Mesothelial cell of epicardium (in vitro differentiated cells): ENCODE measurements at places on chromosomes 11 and 22.

DNA sequence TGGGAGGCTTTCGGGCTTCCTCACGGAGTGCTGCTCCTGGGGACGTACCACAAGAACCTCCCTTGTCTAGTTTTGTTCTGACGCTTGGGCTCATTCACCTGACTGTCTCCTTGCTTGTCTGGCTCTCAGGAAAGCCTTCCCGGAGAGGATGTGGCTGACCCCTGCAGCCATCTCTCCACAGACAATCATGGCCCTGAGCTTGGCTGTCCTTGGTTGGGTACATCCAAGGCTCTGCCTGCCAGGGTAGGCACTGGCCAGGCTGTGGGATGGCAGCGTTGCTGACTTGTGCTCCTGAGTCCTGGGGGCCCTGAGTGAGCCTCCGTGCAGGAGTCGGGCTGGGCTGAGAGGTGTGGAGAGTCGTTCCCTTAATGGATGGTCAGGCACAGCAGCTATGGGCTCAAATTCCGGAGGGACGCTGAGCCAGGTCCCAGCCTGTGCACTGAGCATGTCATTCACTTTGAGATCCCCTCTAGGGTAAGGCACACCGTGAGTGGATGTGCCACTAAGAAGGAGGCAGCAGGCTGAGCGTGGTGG, 32.8 kb downstream of the BCR start:
- no peak for DNase-seq

DNA sequence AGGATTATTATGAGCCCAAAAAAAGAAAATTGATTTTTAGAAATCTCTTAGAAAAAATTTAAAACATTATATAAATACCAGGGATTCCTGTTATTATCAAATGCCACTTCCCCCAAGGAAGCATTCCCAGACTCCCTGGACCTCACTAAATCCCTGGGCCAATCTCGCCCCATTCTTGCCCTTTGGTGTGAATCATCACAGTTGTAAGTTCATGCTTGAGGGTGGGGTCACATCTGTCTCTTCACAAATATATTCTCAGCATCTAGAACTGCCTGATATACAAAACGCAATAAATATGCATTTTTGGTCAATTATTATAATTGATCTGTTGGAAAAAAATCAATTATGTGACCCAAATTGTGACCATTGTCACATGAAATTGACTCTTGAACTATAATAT, 8.3 kb upstream of the OR4D6 start:
- DNase-seq: no peak

DNA sequence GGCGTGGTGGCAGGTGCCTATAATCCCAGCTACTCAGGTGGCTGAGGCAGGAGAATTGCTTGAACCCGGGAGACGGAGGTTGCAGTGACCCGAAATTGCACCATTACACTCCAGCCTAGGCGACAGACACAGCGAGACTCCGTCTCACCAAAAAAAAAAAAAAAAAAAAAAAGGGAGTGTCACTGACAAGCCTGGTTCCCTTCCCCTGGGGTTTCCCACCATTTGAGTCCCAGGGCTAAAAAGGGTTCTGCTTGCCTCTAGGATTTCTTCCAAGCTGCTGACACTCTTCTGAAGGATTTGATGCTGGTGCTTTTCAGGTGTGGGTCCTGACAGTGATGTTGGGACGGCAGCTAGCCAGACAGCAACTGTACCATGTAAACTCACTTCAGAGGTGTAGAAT, 1.3 kb upstream of the CCDC88B start:
- DNase-seq: no peak

DNA sequence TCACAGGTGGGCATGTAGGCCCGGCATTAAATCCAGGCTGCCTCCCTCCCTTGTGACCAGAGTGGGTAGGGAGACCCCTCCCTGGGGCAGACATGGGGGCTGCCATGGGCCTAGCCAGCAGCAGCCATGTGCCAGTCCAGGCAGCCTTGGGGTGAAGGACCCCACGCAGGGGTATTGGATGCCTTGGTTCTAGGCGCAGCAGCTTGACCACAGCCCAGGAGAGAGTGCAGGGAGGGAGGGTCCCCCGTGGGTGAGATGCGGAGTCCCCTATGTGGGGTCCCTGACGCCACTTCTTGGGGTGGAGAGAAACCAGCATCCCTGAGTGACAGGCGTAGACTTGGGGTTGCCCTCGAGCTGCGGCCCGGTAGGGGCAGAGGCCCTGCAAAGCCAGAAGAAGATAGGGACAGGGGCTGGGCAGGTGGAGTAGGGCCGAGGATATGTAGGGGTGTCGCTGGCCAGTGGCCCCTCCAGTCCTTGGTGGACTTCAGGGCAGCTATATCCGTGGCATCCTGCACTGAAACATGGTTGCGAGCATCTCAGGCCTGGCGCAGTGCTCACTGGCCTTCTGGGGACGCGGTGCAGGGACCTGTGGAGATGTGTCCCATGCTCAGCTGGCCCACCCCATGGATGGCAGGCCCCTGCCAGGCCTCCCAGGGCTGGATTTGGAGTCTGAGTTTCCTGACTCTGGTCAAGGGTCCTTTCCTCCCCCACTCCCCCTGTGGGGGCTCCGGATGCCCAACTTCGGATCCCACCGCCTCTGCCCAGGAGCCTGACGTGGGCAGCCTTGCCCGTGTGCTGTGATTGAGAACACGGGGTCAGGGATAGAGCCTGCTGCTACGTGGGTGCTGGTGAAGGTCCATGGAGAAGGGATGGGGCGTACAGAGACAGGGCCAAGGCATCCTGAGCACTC, 1179.8 kb downstream of the BRD1 start:
- DNase-seq: no peak

- DNase-seq: no peak
Observed at GRCh38 chr11:123125169-123125568, 63.2 kb upstream of the HSPA8 start.

GRCh38 chr11:27514076-27514475, 7.5 kb upstream of the LIN7C start:
- DNase-seq: no peak
